ENCODE measurements at places on chromosomes 7 and 10.

GRCh38 chr7:112594397-112594796, 113.6 kb downstream of the LSMEM1 start:
- DNase-seq = no peak

GRCh38 chr10:75127471-75127870, 16.0 kb downstream of the SAMD8 start:
- no peak for DNase-seq

DNA sequence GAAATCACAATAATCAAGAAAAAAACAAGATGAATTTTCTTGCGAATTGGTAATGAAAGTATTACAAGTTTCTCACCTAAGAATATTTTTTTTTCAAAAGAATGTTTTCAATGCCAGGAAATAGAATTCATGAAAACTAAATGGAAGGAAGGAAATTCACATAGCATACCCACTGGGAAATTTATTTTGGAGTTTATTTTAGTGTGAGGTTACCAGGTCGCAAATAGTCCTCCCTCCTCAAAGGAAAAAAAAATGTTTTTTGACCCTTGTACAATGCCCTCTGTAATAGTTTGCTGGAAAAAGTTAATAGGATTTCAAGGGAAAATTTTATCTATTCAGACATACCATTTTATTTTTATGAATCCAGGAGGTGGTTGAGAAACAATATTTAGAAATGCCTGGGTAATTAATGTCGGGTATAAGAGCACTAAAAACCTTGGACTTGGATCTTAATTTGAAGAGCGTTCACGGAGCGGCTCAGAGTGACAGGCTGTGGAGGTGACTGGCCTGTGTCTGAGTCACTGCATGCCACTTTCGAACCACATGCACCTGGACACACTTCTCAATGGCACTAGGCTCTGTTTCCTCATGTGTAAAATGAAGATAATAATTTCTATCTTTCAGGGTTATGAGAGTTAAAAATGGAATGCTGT, 28.2 kb downstream of the CUBN start:
- no peak for DNase-seq

DNA sequence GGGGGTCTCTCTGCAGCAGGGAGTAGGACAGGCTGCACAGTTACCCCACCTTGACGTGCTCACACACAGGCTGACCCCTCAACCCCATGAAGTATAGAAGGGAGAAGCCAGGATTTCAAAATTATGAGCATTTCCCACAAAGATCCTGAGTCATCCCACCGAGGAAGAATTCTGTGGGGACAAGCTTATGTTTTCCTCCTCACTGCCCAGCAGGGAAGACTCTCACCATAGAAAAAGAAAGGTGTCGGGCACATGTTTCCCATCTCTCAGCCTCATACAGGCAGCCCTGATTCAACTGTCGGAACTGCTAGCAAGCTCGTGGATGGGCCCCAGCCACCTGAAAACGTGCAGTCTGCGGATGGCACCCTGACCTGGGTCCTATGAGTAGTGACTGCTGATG, 499.7 kb upstream of the MKI67 start:
- DNase-seq = no peak

DNA sequence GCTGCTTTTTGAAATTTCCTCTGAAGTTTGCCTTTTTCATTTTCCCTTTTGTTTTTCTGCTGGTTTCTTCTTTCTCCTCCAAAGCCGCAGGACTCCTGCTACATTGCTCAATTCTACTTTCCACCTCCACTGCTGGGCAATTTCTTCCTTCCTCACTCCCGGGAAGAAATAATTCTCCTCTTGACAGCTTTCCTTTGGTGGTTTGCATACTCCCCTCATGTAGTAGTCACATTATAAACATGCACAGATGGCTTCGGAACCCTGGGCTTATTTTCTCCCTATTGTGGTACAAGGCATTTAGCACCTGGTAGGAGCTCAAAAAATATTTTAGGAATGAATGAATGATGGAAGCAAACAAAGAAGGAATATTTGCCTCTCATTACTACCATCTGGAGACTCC, 977.2 kb downstream of the LRMDA start:
- DNase-seq = no peak

- no peak for DNase-seq
Observed at GRCh38 chr10:130024779-130025325, 60.8 kb upstream of the EBF3 start.

- no peak for DNase-seq
Observed at GRCh38 chr10:92122941-92123450, 167.9 kb downstream of the CPEB3 start.

Data from activated T-cell treated with anti-CD3 and anti-CD28 coated beads for 48 hours (primary cell).